ENCODE measurements at places on chromosomes 2 and 18.

- no peak for DNase-seq
These were observed 39.5 kb downstream of the SFXN5 start for GRCh38 chr2:73031725-73032701.

DNA sequence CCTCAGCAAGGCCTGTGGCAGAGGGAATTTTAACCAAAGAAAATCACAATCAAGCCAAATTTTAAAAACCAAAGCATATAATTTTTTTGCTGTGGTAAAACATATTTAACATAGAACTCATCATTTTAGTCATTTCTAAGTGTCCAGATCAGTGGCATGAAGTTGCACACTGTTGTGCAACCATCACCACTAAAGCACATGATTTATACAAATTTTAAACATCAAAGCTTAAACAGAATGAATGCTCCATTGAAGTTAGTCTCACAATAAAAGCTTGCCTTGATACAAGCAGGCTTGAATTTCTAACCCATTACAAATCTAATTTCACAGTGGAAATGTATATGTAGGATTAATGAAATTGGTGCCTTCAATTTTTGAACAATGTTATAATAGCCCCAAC is 31.2 kb downstream of the FTCDNL1 start:
- DNase-seq, result no peak

DNA sequence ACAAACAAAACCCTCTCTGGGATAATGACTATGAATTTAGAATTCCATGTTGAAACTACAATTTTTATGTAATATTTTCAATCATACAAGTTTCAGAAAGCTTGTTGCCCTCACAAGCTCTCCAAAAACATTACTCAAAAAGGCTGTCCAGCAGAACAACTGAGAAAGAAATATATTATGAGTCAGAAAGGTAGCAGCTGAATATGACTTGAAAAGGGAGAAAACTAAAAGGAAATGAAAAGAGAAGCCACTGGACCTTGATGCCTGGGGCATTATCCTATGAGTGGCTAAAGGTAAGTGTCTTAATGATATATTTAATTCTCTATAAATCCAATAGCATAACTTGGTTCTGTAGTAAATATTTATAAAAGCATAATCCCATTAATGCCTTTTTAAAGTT is 61.8 kb downstream of the NXPH2 start:
- no peak for DNase-seq

DNA sequence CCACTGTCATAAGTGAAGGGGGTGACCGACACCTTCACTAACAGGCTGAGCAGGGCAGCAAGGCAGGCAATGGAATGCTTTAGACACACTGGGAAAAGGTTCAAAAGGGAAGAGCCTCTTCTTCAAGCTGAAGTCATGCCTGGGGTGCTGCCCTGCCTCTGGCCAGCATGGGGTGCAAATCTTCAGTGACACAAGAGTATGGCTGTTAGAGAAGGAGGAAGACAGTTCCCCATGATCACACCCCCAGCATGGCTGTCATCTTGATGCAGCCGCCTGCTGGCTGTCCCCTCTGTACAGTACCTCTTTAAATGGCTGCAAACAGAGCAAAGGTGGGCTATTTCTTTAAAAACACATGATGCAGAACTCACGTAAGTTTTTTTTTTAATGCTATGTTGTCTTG is 71.9 kb downstream of the INPP4A start:
- no peak for DNase-seq

- DNase-seq, result no peak
These were observed 89.8 kb upstream of the NFATC1 start for GRCh38 chr18:79305911-79306310.

GRCh38 chr2:8835279-8835678 is 2.1 kb downstream of the KIDINS220 start:
- DNase-seq, result no peak

DNA sequence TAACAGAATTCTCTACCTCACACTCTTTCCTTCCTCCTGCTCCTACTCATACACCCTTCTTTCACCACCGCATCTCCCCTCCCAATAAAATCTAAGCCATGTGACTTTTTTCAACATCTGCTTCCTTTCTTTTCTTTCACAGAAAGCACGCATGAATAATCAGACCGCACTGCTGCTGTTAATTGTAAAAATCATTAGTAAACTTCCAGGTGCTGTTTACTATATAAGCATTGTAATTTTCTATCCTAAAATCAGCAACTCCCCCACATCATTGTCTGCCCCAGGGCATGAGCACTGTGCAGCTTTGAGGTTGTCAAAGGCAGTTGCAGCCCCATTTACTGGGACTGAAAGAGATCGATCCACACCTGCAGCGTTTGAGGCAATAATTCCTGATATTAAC is 782.6 kb upstream of the ID2 start:
- DNase-seq, result no peak

DNA sequence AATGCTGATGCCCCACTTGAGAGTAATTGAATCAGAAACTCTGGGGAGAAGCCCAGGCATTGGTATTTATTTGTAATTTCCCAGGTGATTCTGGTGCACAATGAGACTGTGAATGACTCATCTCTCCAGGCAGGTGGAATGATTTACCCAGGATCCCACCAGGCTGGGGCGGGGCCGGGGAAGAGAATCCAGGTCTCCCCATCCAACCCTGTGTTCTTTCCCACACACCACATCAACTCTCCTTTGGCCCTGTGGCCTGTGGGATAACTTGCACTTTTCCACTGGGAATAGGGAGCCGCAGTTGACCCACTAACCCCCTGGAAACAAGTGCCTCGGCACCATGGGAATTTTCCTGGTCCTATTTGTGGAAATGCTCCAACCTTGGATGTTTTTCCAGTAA is 409.8 kb downstream of the ZNF521 start:
- DNase-seq, result peak; percentile 12

- no peak for DNase-seq
These were observed 145.7 kb downstream of the CERS6 start for GRCh38 chr2:168601741-168602140.

GRCh38 chr2:238908960-238909951 is 61.4 kb downstream of the TWIST2 start:
- DNase-seq, result no peak

DNA sequence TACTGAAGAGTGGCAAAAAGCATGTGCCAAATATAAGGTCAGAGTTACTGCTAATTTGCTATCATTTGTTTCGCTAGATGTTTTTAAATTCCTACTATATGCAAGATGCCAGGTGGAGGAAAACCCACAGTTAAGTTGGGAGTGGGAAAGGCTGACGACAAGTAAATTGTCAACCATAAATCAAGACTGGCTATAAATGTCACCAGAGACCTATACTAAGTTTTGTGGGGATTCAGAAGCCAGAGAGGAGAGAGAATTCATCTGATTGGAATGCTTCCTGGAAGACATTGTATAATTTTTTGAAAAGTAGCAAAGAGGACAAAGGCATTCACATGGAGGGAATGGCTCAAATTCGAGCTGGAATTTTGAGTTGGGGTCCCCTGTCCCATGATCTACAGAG is 64.3 kb downstream of the CFAP221 start:
- DNase-seq, result peak; percentile 13

DNA sequence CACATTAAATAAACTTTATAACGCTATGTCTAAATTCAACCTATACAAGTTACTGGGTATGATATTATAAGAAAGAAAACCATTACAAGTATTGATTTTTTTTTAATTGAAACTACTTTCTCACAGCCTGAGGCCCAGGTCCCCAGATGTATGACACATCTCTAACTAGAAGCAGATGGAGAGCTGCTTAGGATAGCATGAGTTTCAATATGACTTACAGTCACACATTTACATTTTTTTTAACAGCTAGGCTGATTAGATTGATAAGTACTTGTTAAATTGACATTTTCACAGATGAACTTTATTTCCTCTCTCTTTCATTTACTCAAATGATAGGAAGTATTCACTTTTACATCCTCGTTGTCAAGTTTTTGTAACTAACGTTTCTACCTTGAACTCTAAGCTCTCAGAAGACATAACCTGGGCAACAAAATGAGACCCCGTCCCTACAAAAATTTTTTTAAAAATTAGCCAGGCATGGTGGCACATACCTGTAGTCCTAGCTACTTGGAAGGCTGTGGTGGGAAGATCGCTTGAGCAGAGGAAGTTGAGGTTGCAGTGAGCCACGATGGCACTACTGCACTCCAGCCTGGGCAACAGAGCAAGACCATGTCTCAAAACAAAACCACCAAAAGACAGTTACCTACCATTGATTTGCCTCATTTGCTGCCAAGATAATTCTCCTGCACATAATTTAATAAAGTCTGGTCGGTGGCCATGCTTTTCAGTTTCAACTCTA is 52.4 kb downstream of the STK39 start:
- DNase-seq, result no peak

DNA sequence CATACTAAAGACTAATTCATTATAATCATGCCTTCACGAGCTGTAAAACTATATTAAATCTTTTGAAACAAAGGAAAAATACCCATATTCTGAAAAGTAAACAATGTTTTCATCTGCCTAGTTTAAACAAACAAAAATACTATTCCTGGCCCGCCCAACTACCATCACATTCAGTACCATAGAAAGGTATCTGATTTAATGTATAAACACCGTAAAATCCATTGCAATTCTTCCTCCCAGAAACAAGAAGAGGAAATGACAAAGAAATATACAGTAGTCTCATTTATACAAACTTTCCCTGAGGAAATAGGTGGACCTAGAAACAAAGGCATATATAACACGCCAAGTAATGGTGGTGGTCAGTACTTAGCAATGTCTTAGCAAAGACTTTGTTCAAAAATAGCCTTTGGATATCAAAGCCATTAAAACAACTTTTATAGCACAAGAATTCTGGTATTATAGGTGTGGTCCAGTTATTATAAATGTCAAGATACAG is 71.2 kb downstream of the COBLL1 start:
- no peak for DNase-seq

GRCh38 chr2:74436848-74437695 is 4.7 kb downstream of the RTKN start:
- DNase-seq, result no peak

GRCh38 chr2:143230506-143231253 is 101.5 kb downstream of the ARHGAP15 start:
- no peak for DNase-seq

DNA sequence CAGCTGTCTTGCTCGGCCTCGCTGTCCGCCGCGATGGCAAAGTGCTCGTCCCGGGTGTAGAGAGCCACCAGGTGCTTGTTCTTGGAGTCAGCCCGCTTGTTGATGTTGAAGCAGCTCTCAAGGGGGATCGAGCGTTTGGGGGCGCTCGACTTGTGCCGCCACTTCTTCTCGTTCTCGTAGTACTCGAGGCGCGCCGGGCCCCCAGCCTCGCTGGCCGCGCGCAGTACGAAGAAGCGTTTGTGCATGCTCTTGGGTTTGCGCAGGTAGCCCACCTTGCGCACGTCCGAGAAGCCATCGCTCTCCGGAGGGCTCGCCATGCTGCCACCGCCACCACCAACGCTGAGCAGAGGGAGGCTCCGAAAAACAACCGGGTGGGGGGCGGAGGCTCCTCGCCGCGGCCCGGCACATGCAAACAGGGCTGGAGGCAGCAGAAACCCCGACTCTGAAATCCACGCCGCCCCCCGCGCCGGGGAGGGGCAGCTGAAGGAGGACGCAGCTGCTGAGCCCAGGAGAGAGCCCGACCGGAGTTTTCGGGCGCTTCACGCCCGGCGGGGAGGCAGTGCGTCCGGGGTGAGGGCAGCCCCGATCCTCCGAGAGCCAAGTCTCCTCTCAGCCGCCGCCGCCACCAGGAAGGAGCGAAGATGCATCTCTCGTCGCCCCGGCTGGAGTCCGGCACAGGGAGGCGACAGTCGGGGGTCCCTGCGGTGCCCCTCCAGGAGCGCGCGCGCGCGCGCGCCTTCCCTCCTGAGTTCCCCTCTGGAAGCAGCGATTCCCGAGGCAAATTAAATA is 1.0 kb downstream of the IRS1 start:
- DNase-seq, result peak; percentile 18

- peak; percentile 69 for DNase-seq
These were observed 102.8 kb downstream of the RBMS1 start for GRCh38 chr2:160390544-160391455.

- no peak for DNase-seq
These were observed 11.3 kb downstream of the KCNF1 start for GRCh38 chr2:10923008-10923375.

- no peak for DNase-seq
These were observed 56.7 kb downstream of the CWC22 start for GRCh38 chr2:179950391-179950790.

DNA sequence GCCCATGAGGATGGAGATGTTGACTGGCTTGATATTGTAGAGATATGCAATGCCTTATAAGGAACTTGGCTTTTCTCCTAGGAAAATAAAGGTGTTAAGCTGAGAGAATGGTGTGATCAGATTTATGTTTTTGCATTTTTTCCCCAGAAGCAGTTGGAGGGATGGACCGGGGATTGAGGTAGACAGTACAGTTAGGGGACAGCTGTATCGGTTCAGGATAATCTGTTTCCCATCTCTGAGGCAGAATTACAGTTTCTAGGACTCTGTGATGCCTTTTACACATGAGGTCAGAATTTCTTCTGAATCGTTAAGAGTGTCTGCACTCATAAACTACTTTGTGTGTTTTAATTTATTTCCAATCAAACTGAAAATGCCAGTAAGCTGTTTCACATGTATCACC is 261.5 kb downstream of the CYRIA start:
- DNase-seq, result no peak

DNA sequence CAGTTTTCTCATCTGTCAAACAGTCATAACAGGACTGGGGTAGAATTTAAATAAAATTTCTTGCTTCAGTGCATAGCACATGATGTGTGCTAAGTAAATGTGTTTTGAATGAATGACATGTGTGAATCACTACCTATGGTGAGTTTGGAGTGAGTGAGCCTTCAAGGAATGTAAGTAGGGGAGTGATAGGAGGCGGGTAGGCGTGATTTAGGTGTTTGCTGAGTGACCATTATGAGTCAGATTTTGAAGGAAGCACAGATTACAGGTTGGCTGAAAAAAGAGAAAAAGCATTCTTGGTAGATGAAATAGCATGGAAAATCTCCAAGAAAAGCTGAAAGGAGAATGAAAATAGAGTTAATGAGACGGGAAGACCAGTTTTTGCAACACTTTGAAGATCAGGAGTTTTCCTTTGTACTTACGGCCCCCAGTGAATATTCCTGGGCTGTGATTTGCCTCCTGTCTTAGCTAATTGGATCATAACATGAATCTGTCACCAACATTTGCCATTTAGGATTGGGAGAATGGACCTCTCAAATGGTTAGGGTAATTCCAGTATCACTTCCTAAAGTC is 136.9 kb upstream of the GATA6 start:
- DNase-seq, result peak; percentile 97

- no peak for DNase-seq
These were observed 180.6 kb downstream of the IRS1 start for GRCh38 chr2:226618875-226619605.

Data from PC-3 (cell line).